CD4-positive, alpha-beta T cell treated with Interleukin-1 beta for 1 hour (primary cell): ENCODE measurements at places on chromosomes 1 and 21.

- no peak for DNase-seq
These were observed 2.0 kb downstream of the EPHB2 start for GRCh38 chr1:22712502-22713271.

- DNase-seq, result no peak
These were observed 73.8 kb upstream of the VAV3 start for GRCh38 chr1:108038653-108039236.

GRCh38 chr1:115199416-115200132 is 110.3 kb upstream of the TSPAN2 start:
- no peak for DNase-seq

GRCh38 chr1:204327359-204327758 is 32.4 kb downstream of the PLEKHA6 start:
- DNase-seq, result no peak

- DNase-seq, result no peak
These were observed 430.4 kb upstream of the CHRM3 start for GRCh38 chr1:238955934-238956333.

- DNase-seq, result no peak
These were observed 1.6 kb upstream of the KDF1 start for GRCh38 chr1:26961826-26962225.

GRCh38 chr1:24379733-24380315 is 33.8 kb downstream of the STPG1 start:
- DNase-seq, result no peak

DNA sequence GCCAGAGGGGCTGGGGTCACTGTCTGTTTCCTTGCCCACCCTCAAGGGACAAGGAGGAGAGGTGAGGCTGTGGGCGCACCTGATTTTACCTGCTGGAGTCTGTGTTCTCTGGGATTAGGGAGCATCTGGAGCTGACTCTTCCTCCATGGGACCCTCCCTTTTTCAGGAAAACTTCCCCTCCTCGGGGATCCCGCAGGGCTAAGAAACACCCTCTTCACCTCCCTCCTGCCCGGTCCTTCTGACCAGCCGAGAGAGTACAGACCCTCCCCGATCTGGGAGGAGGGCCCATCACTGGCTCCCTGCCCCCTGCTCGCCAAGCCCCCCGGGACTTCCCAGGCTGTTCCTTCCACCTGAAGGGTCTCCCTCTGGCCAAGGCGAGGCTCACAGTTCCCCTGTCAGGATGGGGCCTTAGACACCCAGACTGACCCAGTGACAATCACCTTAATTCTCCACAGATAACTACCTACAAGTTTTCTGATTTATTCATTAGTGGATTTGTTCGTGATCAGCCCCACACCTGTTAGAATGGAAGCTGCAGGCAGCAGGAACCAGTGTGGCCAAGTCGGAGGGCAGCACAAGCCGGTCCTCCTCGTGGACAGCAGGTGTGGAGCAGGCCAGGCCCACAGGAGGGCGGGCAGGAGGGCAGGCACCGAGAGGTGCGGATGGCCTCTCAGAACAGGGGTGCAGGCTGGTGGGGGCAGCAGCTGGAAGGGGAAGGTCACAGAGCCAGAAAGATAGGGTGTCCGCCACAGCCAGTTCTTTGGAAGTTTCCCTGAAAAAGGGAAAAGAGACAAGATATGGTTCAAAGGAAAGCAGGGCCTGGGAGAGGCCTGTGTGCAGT is 15.9 kb upstream of the SAMD11 start:
- no peak for DNase-seq

GRCh38 chr1:245825128-245825901 is 670.5 kb downstream of the KIF26B start:
- DNase-seq, result no peak

- peak; percentile 49 for DNase-seq
These were observed 29.3 kb downstream of the AK2 start for GRCh38 chr1:33007190-33008050.

GRCh38 chr21:33902349-33902748 is 13.3 kb downstream of the ATP5PO start:
- no peak for DNase-seq

DNA sequence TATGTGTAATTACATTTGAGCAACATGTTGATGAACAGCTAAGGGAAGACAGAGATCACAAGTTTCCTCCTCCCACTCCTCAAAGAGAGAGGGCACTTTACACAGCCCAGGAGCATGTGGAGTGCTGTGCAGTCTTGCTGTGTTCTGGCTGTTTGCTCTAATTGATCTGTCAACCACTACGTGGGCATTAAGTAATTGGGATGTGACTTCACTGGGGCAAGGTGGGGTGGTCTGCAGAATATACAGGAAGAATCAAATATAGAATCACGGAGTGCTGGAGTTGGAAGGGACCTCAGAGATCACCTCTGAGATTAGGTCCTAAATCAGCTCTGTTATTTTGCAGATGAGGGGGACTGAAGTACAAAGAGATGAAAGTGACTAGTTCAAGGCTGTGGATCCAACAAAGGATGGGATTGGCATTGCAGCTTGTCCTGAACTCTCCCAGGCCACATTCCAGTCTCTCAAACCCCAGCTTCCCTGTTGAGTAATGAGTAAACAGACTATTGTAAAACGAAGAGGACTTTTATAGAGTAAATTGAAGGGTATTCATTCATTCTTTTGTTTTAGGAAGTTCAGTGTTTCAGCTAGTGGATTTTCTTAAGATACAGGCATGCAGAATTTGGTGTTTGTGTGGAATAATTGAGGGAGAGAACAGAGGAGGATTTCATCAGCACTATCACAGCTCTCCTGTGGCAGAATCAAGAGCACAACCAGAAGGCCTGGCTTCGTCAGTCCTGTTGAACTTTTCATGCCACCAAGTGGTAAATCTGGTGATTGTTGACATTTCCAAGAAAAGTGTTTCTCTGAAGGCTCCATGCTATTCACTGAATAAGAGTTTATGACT is 22.4 kb downstream of the NOS1AP start:
- no peak for DNase-seq

DNA sequence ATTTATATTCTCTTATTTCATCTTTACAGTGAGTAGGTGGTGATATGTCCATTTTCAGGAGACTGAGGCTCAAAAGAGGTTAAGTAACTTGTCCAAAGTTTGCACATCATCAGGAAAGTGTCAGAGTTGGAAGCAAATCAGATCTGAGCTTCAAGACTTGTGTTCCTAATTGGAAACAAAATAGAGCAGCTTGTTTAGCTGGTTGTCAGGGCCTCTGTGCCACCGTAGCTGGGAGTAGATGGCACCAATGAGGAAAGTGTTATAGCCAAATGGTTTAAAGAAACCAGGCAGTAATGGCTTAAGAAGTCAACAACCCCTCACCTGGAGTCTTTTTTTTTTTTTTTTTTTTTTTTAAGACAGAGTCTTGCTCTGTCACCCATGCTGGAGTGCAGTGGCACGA is 19.7 kb downstream of the AGO1 start:
- no peak for DNase-seq

DNA sequence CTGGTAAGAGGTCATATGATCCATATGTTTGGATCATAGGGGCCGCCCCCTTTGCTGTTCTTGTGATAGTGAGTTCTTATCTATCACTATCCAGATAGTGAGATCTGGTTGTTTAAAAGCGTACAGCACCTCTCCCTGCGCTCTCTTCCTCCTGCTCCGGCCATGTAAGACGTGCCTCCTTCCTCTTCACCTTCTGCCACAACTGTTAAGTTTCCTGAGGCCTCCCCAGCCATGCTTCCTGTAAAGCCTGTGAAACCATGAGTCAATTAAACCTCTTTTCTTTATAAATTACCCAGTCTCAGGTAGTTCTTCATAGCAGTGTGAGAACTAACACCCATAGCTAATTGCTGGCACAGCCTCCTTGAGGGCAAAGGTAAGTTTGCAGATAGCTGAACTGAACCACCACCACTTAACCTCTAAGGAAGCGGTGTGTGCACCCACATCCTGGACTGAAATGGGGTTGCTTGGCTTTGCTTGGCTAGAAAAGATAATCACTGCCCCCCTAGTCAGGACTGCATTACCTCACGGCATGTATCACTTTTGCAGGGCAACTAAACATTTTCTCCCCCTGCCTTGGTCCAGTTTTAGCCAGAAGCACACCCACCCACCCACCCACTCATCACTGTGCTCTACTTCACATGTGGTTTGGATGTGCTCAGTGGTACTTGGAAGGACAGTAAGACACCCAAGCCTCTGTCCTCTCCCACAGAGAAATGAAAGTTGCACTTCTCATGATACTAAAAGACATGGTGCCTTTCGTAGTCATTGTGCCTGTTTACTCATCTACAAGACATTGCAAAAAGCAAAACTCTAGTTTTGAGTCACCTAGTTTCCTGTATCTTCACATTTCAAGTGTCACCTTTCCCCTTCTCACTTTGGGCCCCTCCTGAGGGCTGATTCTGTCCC is 23.1 kb upstream of the PTAFR start:
- peak; percentile 51 for DNase-seq

DNA sequence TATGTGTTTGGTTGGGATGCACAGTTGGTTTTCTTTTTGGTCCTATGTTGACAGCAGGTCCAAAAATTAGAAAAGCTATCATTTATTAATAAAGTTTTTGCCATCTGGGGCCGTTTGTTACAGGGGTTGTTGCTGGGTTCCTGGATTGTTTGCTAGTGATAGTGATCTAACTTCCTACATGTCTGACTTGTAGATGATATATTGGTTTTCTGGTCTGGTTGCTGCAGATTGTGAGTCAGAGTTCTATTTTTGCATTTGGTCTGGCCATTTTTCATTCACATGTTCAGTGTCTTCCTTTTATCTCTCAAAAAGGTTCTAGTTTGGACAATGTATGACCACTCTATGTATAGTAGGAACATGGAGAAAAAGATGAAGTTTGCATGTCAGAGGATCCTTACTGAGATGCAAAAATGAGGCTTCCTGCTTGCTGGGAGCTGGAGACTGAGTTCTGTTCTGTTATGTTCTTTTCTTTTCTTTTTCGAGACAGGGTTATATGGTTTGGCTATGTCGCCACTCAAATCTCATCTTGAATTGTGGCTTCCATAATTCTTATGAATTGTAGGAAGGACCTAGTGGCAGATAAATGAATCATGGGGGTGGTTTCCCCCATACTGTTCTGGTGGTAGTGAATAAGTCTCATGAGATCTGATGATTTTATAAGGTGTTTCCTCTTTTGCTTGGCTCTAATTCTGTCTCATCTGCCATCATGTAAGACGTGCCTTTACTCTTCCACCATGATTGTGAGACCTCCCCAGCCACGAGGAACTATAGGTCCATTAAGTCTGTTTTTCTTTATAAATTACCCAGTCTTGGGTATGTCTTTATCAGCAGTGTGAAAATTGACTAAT is 4.2 kb upstream of the NVL start:
- DNase-seq, result no peak

GRCh38 chr1:78745111-78745510 is 95.5 kb downstream of the IFI44 start:
- no peak for DNase-seq

- no peak for DNase-seq
These were observed 101.7 kb downstream of the OLFML2B start for GRCh38 chr1:161921990-161922389.

- DNase-seq, result no peak
These were observed 46.2 kb upstream of the PAPPA2 start for GRCh38 chr1:176416777-176417176.
